ENCODE measurements at places on chromosomes 7 and 10. TPM values are rescaled to one million over a fixed set of nuclear protein-coding genes. Genes with fewer than 3 reads are reported as not detected.
A peak's percentile ranks its signal among the peaks of the same experiment; 100 is the strongest.

DNA sequence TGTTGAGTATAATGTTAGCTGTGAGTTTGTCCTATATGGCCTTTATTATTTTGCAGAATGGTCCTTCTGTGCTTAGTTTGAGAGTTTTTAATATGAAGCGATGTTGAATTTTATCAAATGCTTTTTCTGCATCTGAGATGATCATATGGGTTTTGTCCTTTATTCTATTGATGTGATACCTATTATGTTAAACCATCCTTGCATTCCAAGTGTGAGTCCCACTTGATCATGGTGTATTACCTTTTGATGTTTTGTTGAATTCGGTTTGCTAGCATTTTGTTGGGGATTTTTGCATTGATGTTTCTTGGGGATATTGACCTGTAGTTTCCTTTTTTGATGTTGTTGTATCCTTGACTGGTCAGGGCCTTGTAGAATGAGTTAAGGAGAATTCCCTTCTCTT, 166.4 kb downstream of the MLLT10 start:
- DNase-seq: no peak

GRCh38 chr10:79066411-79067240, 2.1 kb upstream of the ZMIZ1 start:
- DNase-seq: peak; percentile 70

- peak; percentile 96 for DNase-seq
Observed at GRCh38 chr10:3173171-3173878, 743 bp upstream of the PITRM1 start.

GRCh38 chr7:137967143-137968018, 34.5 kb downstream of the CREB3L2 start:
- no peak for DNase-seq

- DNase-seq: no peak
Observed at GRCh38 chr10:132482090-132482800, 55.3 kb upstream of the INPP5A start.

DNA sequence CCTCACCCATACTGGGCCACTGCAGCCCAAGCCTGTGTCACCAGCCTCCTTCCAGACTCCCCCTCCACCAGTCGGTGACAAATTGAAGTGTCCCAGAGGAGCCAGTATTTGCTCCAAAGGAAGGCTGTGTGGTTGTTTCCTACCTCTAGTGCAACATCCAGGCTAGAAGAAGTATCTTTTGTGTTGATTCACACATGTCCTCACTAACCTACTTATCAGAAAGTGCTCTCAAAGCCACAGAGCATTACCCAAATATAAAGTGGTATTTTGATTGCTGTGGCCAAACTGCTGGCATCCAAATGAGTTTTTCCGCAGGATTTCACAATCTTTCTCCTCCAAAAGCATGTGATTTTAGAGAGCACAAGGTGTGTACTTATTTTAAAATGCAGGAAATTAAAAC, 134.8 kb downstream of the CUL2 start:
- DNase-seq: no peak

DNA sequence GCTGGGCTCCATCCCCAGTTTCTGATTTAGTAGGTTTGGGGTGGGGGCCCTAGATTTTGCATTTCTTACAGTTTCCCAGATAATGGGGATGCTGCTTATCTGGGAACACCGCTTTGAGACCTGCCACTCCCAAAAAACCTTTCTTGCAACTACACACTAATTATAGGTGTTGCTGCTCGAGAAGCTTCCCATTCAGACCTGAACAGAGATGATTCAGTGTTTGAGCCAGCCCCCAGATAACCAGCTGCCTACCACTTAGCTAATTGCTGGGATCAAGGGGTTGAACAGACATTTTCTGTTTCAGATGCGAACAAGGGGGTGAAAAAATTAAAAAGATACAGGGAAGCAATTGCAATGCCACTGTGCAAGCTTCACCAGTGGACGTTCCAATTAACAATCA, 448.5 kb downstream of the KCNMA1 start:
- no peak for DNase-seq

GRCh38 chr7:63925262-63925625, 73.4 kb upstream of the ZNF722 start:
- DNase-seq: peak; percentile 6

DNA sequence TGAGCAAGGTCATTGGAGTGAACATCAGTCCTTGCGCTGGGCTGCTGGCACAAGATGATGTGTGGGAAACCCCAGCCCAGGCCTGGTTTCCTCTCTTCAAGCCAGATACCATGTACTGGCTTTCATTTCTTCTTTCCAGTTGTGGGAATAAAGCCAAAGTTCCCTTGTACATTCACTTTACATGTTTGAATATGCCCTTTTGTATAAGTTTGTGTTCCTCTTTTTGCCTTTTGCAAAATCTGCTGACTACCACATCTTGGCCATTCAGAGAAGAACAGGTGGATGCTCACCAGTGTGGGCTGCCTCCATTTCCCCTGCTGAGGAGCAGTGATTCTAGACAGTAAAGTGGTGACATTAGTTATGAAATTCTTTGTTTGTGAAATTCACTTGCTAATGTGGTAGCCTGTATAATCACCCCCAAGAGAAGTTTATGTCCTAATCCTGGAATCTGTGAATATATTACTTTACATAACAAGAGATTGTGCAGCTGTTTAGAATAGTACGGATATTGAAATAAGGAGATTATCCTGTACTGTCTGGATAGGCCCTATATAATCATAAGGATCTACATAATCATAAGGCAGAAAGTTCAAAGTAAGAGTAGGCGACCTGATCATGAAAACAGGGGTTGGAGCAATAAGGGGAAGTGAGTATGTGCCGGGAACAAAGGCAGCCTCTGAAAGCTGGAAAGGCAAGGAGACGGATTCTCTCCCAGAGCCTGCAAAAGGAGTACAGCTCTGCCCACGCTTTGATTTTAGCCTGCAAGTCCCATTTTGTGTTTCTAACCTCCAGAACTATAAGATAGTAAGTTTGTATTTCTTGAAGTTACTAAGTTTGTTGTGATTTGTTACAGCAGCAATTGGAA, 18.8 kb upstream of the AOAH start:
- no peak for DNase-seq

DNA sequence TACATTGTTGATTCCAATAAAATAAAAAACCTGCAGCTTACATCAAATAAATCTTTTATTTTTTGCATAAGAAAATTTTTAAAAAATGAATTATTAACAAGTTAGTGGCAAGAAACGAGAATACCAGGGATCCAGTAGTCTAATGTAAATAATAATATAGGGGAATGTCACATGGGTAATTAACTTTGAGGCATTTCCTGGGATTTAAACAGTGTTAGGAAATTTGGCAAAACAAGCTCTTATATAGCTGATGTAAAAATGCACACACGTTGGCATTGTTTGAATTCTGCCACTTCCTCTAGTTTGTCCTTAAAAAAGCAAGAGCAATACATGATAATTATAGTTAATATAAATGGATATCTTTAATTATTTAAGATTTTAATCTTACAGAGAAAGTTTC, 768.6 kb downstream of the CNTNAP2 start:
- DNase-seq: no peak

- DNase-seq: no peak
Observed at GRCh38 chr10:94879214-94879613, 59.2 kb upstream of the CYP2C9 start.

DNA sequence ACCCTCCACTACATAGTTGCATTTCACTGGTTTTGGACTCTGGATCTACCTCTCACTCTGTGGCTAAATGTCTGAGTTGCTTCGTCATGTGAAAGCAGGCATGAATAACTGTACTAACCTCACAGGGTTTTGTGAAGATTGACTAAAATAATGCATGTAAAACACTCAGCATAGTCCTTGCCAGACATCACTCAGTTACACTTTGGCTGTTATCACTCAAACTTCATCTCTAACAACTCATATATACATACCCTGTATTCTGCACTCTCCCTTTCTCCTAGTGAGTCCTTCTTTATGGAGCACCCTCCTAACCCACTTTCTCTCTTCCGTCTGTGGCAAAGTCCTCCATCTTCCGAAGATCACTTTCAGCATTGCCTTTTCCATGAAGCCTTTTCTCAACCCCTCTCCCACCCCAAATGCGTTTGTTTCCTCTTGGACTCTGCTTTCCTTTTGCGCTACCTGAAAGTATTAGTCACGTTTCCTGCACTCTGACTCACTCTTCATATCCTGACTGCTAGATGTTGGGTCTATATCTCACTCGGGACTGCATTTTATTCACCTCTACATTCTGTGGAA, 72.6 kb downstream of the OSBPL3 start:
- DNase-seq: peak; percentile 79

DNA sequence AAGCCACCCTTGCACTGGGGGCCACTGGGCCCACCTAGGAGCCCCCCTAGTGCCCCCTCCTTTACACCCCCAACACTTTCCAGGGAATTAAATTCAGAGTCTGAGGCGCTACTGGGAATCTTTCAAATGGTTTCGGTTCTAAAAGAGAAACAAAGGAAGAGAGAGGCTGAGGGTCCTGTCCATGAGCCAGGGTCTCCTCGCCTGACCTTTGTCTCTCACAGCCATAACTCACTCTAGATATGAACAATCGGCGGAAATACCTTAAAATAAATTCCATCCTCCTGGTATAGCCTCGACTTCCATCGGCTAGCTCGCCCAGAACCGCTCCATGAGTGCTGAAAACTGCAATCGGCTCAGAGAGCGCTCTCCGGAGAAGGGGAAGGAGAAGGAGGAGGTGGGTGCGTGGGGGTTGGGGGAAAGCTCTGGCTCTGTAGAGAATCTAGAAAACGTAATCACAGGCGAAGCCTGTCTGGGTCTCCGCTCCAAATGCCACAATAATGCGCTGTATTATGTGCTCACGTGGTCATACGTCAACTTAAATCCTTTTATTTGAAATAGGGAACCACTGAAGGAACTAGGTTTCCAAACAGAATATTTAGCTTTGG, 12.6 kb downstream of the HOXA4 start:
- DNase-seq: no peak

DNA sequence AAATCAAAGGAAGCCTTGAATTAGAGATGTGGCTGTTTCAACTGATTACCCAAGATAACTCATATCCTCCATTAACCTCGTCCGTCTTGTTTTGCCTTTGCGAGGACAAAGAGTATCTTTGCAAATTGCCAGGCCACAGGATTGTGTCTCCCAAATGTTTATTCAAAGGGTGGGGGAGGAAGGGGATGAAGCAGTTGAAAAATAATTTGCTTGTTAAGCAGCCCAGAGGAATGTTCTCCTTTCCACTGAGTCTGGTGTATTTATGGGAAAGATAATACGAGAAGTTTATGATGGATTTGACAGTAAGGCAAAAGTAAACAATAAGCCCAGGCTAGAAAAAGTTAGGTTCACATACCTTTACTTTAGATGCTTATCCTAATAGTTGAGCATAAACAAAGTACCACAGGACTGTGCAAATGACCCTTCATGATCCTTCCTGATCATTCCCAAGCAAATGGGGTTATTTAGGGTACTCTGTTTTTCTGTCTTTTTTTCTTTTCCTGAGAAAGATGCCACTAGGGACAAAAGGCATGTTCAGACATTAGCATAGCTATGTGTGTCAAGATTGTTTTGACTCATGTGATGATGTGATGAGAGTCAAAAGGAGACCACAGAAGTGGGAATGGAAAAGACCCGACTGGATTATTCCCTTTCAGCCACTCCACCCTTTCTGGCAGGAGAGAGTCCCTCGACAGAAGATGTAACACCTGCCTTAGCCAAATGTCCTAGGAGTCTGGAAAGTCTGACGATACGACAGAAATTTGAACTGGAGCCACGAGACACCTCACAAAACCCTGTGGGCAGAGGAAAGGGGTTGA, 243.0 kb upstream of the GLI3 start:
- no peak for DNase-seq

- DNase-seq: no peak
Observed at GRCh38 chr7:41699516-41699915, 3.4 kb downstream of the INHBA start.

DNA sequence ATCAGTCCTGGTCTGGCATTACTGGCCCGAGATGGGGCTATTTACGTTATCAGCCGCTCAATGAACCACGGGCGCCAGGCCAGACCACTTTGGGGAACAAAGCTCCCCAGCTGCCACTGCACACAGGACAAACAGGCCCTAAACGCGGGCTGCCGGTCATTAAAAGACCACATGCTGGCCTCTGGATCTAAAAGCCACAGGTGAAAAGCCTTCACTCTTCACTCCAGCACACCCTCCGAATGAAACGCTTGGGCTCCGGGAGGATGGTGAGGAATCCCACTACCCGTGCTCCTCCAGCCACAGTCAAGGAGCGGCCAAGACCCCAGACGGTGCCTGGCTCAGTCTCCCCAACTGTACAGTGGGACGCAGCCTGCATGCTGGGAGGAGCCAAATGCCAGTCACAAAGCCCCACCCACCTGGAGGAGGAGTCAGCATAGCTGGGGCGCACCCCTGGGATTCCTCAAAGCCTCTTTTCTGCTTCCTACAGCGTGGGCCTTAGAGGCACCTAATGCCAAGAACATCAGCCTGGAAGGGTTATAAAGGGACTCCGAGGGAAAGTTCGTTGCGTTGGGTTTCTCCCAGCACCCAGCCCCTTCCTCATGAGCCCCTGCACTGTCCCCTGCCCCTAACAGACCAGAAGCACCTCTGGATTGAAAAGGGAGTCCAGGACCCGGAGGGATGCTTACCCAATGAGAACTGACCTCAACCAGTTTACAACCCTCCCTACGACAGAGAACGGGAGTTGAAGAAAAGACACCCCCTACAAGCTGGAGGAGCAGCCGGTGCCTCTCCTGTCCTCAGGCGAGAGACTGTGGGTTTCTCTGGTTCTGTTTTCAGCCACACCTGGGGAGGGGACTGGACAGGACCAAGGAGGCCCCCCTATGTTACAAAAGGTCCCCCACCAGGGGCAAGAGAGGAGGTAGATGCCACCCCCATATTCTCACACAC, 4.7 kb downstream of the PDGFA start:
- peak; percentile 82 for DNase-seq

The EFCAB10 gene
- polyA plus RNA-seq: not detected

The ANLN gene
- polyA plus RNA-seq: 1.1 TPM

The BEND7 gene
- 4.6 TPM for polyA plus RNA-seq

The EBLN1 gene
- polyA plus RNA-seq: not detected

The TUBAL3 gene
- polyA plus RNA-seq: 44.3 TPM

The OR2A7 gene
- 2.8 TPM for polyA plus RNA-seq

The HYAL4 gene
- 0.01 TPM for polyA plus RNA-seq

The BTBD16 gene
- not detected for polyA plus RNA-seq

Data from small intestine (tissue), 16 donors.